Thymus (tissue), 14 donors: ENCODE measurements at places on chromosomes 1 and 21. TPM values are rescaled to one million over a fixed set of nuclear protein-coding genes. Genes with fewer than 3 reads are reported as not detected.

DNA sequence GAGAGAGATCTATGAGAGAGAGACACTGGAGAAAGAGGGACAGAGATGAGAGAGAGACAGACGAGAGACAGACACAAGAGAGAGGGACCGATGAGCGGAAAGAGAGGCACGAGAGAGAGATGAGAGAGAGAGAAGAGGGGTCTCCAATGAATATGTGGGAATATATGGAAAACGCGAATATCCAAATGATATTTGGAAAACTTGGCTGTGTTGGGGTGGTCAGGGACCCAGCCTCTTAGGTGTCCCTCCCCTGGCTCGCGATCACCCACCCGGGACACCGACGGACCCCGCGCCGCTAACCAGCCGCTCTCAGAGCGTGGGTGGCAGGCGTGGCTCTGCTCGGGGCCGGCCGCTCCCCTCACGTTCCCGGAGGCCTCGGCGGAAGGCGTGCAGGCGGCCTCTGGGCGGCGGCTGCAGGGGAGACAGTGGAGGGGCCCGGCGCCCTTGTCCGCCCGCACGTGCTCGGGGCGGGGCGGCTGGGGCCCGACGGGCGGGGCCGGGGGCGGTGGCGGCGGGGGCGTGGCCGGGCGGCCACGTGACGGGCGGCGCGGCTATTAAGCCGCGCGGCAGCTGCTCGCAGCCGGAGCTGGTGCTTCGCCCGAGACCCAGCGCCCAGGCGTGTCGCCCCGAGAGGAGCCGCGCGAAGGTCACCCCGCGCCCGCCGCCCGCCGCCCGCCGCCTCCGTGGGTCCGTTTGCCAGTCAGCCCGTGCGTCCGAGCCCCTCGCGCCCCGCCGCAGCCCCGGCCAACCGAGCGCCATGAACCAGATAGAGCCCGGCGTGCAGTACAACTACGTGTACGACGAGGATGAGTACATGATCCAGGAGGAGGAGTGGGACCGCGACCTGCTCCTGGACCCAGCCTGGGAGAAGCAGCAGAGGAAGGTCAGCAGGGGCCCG lies at the start of gene ACTN2:
ACTN2 (plus strand) TSS at position 583 of the 898 bp plus-strand sequence; CDS start at position 758, 175 bp downstream.
- DNase-seq, result peak; percentile 26

Gene NOS1AP
- total RNA-seq, result 0.05 TPM

Gene TRIM63
- total RNA-seq, result 0.09 TPM

DNA sequence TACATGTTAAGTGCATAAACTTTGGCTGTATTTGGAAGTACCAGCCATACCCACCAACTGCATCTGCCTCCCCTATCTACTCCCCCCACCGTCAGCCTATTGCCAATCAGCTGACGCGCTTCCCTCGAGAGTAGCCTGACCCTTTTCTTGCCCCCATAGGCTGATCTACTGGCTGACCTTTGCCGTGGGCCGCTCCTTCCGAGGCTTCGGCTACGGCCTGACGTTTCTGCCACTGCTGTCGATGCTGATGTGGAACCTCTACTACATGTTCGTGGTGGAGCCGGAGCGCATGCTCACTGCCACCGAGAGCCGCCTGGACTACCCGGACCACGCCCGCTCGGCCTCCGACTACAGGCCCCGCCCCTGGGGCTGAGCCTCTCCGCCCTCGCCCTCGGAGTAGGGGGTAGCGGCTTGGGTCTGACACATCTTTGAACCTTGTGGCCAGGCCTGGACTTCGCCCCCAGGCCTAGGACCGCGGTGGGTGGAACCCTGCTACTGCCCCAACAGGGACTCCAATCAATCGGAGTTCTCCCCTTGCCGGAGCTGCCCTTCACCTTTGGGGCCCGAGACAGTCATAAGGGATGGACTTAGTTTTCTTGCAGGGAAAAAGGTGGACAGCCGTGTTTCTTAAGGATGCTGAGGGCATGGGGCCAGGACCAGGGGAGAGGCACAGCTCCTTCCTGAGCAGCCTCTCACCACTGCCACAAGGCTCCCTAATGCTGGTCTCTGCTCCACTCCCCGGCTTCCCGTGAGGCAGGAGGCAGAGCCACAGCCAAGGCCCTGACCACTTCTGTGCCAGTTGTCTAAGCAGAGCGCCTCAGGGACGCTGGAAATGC lies 4.0 kb downstream of the GLMP start:
- no peak for DNase-seq

DNA sequence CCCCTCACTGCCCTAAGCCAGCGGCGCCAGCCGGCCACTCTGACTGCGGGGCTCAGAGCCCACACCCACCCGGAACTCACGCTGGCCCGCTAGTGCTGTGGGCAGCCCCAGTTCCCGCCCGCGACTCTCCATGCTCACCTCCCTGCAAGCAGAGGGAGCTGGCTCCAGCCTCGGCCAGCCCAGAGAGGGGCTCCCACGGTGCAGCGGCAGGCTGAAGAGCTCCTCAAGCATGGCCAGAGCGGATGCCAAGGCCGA lies 41.5 kb downstream of the SLC2A1 start:
- no peak for DNase-seq

DNA sequence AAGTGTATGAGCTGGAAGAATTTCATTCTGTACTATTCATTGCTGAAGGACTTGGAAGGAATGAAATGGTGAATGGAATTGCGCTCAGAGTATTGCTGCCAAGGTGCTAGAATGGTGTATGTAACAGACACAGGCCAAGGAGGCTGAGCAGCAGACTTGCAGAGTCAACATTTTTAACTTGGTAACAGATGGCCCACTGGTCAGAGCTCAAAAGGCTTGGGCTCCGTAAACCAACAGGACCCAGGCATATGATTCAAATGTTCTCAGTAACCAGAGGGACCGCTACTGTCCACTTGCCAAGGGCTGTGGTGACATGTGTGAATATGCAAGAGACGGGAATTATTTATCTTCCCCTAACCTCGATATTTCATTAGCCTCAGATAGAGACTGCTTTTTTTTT lies 28.8 kb upstream of the PTGFRN start:
- no peak for DNase-seq

Gene TMEM200B
- total RNA-seq, result 0.57 TPM

Gene PCAT6
- total RNA-seq, result 0.19 TPM

GRCh38 chr1:53309802-53310201 lies 18.1 kb downstream of the LRP8 start:
- DNase-seq, result no peak

DNA sequence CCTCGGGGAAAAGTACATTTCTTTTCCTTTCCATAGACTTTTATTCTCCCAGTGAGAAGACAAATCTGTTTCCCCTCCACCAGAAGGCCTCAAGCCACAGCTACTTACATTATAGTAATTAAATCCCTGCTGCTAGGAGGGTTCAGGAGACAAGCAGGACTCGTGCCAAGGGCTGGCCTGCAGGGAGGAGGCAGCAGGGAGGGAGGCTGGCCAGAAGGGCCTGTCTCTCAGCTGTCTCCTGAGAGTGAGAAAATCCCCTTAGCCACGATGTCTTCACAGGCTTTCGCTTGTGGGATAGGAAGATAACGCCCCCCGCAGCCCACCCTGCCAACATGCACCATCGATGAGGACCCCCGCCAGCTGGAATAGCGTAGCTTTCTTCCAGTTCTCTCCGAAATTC lies 14.0 kb downstream of the KCNN3 start:
- DNase-seq, result no peak

- no peak for DNase-seq
These were observed 1.5 kb downstream of the ATP1A1 start for GRCh38 chr1:116374353-116375147.

DNA sequence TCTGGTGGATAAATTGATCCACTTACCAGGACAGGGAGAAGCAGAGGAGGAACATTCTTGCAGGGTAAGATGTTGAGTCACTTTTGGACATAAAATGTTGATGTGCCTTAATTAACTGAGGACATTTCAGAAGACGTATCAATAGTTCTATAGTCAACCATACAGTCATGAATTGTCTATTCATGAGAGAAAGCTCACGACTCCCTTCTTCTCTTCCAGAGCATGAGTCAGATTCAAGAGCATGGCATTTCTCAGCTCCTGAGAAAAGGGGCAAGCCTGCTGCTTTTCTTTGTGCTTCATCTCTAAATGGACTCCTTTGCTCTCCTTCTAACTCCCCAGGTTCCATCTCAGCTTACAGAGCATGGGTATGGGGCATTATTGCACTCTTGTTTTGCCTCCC lies 55.7 kb downstream of the ADGRL4 start:
- no peak for DNase-seq

DNA sequence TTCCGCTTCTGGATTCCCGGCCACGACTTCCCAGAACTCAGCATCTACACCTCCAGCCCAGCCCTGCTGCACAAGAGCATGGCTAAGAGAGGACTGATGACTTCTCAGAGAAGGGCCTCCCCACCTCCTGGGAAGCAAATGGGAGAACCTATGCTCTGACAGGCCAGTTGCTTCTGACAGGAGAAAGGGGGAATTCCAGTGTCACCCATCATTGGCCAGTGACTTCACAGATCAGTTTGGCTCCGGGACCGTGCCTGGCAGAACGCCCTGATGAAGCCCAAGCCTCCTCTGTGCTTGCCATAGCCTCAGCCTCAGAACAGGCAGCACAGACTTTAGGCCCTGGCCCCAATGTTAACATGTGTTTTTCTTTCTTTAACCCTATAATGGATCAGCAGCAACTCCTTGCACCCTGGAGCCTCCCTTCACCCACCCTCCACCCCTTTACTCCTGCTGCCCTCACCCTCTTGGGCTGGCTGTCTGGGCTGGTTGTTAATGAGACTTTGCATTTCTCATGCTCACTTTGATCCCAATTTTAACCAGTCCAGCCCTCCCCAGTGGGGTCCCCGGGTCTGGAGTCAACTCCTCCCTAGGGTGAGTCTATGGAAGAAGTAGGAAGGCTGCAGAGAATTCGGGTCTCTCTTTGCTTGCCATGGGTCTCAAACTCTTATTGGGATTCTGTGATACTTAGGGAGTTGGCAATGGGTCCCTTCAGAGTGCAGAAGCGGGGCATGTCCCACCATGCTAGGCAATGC lies 42.7 kb upstream of the SLC30A1 start:
- no peak for DNase-seq
